ENCODE measurements at places on chromosomes 16 and 17.

DNA sequence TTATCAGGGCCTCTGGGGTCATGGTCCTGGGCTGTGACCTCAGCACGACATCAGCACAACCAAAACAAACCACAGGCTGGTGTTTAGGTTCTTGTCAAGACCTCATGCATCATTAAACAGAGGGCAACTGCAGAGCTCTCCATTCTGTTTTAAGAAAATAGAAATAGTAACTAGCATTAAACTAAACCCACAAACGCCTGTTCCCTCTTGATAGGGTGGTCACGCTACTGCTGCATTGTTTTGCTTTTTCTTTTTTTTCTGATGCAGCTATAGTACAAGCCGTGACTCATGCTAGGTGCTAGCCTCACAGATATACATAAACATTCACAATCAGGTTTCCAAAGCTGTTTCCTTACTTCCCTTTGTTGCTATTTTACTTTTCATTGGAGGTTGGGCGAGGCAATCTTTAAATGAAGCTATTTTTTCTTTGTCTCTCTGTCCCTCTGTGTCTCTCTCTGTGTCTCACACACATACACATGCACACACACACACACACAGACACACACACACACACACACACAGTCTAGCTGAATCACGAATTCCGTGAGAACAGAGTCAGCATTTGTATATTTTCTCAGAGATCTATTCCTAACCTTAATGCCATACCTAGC lies 310.3 kb downstream of the CDH13 start:
- no peak overlapping the region for H3K27ac ChIP-seq
- no peaks in the 10 kb centered on the region for H3K27me3 ChIP-seq
- H3K36me3 ChIP-seq, result no peaks in the 10 kb centered on the region

- H3K36me3 ChIP-seq, result no peaks in the 10 kb centered on the region
- peaks cover 14% of the 10 kb centered on the region for H3K4me1 ChIP-seq
- H3K4me3 ChIP-seq, result no peak overlapping the region
- no peaks in the 10 kb centered on the region for H3K27me3 ChIP-seq
These were observed 47.5 kb downstream of the BAHCC1 start for GRCh38 chr17:81442791-81443190.

GRCh38 chr17:9427465-9428315 lies 147.9 kb downstream of the STX8 start:
- H3K36me3 ChIP-seq, result peaks cover under 1% of the 10 kb centered on the region
- DNase-seq, result no peak
- no peak overlapping the region for H3K4me3 ChIP-seq
- no peak overlapping the region for H3K27ac ChIP-seq
- no peaks in the 10 kb centered on the region for H3K27me3 ChIP-seq
- H3K4me1 ChIP-seq, result peaks cover 13% of the 10 kb centered on the region

DNA sequence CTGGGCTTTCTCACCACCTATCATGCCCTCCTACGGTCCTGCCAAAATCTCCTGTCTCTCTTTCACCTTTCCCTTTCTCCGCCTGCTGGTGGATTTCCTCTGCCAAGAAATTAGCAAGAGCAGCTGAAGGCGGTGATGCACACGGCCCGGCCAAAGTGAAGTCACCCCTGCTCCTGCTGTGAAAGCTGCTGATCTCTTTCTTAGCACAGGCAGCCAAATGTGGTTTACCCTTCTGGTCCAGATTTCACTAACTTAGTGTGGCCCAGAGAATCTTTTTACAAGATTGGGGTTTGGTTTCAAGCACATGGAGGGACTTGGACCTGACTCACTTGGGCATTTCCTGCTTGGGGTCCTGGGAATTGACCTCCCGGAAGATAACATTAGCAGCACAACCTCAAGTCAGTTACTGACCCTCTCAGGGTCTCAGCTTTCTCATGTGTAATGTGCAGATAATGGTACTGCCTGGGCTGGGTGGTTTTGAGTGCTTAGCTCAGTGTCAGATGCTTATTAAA lies 155.7 kb downstream of the SOCS1 start:
- H3K4me3 ChIP-seq, result no peak overlapping the region
- peaks cover 13% of the 10 kb centered on the region for H3K4me1 ChIP-seq
- H3K36me3 ChIP-seq, result peaks cover 27% of the 10 kb centered on the region
- DNase-seq, result no peak
- H3K27me3 ChIP-seq, result no peaks in the 10 kb centered on the region

DNA sequence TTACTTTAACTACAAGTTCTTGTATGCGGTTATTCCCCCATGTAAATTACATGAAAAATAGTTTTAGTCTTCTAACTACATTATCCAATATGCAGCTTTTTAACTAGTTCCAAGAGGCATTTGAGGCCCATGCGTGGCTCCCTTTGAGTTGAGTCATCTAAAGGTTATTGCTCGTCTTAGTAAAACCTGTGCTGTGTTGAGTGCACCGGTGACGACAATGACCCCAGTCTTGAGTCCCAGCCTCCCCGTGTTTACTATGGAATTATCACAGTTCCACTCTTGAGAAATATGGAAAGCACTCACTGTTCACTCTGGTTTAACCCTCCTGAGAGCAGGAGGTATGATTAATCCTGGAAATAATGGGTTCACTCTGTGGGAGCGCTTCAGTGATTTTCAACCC lies 119.2 kb downstream of the PITPNC1 start:
- no peak overlapping the region for H3K4me3 ChIP-seq
- DNase-seq, result no peak
- H3K27ac ChIP-seq, result no peak overlapping the region
- peaks cover 17% of the 10 kb centered on the region for H3K4me1 ChIP-seq

DNA sequence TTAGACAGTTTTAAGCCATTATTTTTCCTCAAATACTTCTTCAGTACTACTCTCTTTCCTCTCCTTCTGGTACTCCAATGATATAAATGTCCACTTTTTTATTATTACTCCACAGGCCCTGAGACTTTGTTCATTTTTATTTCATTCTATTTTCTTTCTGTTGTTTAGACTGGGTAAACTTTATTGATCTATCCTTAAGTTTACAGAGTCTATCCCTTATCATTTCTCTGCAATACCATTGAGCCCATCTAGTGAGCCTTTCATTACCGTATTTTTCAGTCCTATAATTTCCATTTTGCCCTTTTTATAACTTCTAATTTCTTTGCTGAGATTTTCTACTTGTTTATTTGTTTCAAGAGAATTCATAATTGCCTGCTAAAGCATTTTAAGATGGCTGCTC lies 193.7 kb downstream of the TOX3 start:
- no peaks in the 10 kb centered on the region for H3K4me1 ChIP-seq
- no peak overlapping the region for H3K4me3 ChIP-seq
- no peaks in the 10 kb centered on the region for H3K36me3 ChIP-seq
- H3K27me3 ChIP-seq, result no peaks in the 10 kb centered on the region

DNA sequence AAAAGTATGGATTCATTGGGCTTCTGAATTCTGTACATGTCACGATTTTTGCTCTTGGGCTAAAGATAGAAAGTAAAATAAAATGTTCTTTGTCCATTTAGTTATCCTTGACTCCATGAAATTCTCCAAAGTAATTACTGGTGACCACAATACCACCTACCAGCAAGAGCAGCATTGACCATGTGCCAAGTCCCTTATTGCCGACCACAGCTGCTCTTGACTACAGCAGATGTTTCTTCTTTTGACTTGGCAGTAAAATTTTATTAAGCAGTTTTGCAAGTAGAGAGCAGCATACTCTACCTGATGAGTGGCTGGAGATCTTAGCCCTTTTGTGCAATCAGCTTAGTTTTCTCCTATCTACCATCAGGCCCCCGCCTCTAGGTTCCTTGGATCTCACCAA lies 152.2 kb upstream of the TBX2 start:
- H3K4me1 ChIP-seq, result peaks cover 50% of the 10 kb centered on the region
- DNase-seq, result no peak
- no peak overlapping the region for H3K4me3 ChIP-seq
- H3K36me3 ChIP-seq, result no peaks in the 10 kb centered on the region
- no peaks in the 10 kb centered on the region for H3K27me3 ChIP-seq

GRCh38 chr17:65730711-65731169 lies 169.3 kb upstream of the AXIN2 start:
- no peak overlapping the region for H3K27ac ChIP-seq
- no peaks in the 10 kb centered on the region for H3K27me3 ChIP-seq
- H3K36me3 ChIP-seq, result no peaks in the 10 kb centered on the region
- no peak for DNase-seq

DNA sequence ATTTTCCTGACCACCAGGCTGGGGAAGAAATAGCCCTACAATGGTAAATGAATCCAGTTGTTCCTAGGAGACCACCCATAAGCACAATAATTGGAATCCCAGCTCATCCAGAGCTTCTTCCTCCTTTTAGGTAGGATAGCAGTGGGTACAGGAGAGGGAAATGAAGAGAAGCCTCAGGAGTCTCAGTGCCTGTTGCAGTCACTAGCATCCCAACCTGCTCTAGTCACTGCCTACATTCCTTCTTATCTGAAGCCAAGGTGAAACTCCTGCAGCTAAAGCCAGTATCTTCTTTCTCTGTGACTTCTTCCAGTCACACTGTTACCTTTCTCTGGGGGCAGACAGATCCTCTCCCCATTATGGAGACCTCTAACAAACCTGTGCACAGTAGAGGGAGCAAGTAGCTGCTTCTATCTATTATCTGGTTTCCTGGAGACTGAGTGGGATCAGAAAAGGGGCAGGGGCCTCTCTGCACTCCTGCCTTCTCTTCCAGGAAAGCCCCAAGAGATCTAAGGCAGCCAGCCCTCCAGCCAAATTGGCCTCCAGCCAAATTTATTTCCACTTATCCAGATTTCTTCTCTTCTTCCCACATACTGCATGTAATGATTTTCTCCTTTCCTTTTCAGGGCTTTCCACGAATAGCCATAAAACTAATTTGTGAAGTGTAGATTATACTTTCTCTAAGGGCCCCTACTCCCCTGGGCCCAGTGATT lies 85.5 kb downstream of the SSH2 start:
- no peaks in the 10 kb centered on the region for H3K27me3 ChIP-seq
- no peak overlapping the region for H3K27ac ChIP-seq
- no peak for DNase-seq
- no peak overlapping the region for H3K4me3 ChIP-seq
- no peaks in the 10 kb centered on the region for H3K36me3 ChIP-seq
- no peaks in the 10 kb centered on the region for H3K4me1 ChIP-seq

DNA sequence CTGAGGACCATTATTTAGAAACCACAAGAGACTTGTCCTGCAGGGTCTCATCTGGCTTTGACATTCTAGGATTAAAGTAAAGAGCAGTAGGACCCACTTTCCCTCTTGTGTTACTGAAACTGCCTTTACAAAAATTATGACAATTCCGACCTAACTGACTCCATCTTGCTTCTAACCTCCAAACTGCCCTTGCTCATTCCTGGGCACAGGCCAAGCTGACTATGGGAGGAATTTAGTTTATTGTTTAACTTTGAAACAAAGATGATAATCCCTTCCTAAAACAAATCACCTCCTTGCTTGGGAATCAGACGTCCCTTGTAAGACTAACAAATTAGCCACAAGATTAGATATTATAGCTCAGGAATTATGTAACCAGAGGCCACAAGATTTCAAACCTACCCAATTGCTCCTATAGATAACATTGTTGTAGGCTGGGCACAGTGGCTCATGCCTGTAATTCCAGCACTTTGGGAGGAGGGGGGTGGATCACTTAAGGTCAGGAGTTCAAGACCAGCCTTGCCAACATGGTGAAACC lies 87.0 kb upstream of the FBXO47 start:
- no peak overlapping the region for H3K4me3 ChIP-seq
- no peak for DNase-seq
- no peaks in the 10 kb centered on the region for H3K27me3 ChIP-seq
- no peak overlapping the region for H3K27ac ChIP-seq
- H3K36me3 ChIP-seq, result no peaks in the 10 kb centered on the region

DNA sequence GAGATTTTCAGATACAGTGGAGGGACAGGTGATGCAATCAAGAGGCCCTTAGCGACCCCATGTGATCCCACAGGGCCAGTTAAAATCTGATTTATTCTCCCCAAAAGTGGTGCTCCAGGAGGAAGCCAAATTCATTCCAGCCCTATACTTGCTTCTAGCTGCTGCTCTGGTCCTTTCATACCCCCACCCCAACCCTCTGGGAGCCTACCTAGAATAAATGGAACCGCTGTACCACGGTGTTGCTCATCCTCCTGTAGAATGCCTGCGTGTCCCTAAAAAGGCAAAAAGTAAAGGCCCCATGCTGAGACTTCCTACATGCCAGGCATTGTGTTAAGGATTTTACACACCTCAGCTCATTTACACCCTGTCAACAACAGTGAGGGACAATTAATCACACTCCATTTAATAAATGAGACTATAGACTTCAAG lies 2.0 kb upstream of the RASL10B start:
- H3K27me3 ChIP-seq, result peaks cover 8% of the 10 kb centered on the region
- no peak overlapping the region for H3K27ac ChIP-seq
- H3K4me3 ChIP-seq, result no peak overlapping the region
- peaks cover 17% of the 10 kb centered on the region for H3K4me1 ChIP-seq
- no peak for DNase-seq
- H3K36me3 ChIP-seq, result peaks cover 46% of the 10 kb centered on the region

- DNase-seq, result no peak
- H3K36me3 ChIP-seq, result peaks cover 8% of the 10 kb centered on the region
- peaks cover 25% of the 10 kb centered on the region for H3K4me1 ChIP-seq
- H3K27me3 ChIP-seq, result no peaks in the 10 kb centered on the region
- H3K27ac ChIP-seq, result no peak overlapping the region
These were observed 5.9 kb downstream of the BBS2 start for GRCh38 chr16:56513972-56514371.

DNA sequence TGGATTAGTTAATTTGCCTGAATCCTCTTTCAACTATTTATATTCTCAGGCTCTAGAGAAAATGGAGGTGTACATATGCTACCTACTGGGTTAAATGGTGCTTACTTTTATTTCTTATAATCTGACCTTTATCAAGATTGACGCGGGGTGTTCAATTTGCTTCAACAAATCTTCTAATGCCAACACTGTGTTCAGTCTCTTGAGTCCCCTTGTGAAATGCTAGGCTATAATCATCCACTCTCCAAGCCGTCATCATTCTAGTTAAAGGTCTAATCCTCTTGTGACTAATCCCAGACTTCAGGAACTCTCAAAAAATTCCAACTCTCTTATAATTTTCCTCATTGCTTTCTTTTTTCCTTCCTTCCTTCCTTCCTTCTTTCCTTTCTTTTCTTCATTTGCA lies 1396.2 kb downstream of the CDH8 start:
- DNase-seq, result no peak
- no peak overlapping the region for H3K4me3 ChIP-seq
- no peaks in the 10 kb centered on the region for H3K4me1 ChIP-seq
- no peaks in the 10 kb centered on the region for H3K36me3 ChIP-seq

GRCh38 chr16:80948886-80949493 lies 57.7 kb downstream of the CMC2 start:
- no peaks in the 10 kb centered on the region for H3K36me3 ChIP-seq
- H3K4me3 ChIP-seq, result no peak overlapping the region
- no peak overlapping the region for H3K27ac ChIP-seq
- H3K27me3 ChIP-seq, result no peaks in the 10 kb centered on the region
- H3K4me1 ChIP-seq, result no peaks in the 10 kb centered on the region

Data from spleen (tissue), 13 donors.